Activated CD8-positive, alpha-beta memory T cell treated with anti-CD3 and anti-CD28 coated beads, Interleukin-2, amount 50 U/mL, for 4 hours (primary cell): ENCODE measurements at places on chromosomes 4 and X.
A peak's percentile ranks its signal among the peaks of the same experiment; 100 is the strongest.

DNA sequence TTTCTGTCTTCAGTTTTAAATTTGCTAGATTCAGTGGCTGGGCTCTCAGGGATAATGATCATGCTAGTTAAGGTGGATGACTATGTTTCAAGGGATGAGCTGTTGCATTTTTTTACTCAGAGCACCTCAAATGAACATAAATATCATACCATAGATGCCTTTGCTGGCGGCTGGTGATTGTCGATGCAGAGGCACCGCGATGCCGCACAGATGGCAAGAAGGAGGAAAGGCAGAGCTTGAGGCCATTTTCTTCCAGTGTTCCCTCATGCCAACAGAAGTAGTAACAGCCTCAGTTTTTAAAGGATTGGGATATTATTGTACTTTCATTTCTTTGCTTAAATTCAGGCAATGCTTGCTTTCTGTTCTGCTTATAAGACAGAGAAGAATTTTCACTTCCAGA, 654.7 kb upstream of the IGFBP7 start:
- DNase-seq, result no peak

DNA sequence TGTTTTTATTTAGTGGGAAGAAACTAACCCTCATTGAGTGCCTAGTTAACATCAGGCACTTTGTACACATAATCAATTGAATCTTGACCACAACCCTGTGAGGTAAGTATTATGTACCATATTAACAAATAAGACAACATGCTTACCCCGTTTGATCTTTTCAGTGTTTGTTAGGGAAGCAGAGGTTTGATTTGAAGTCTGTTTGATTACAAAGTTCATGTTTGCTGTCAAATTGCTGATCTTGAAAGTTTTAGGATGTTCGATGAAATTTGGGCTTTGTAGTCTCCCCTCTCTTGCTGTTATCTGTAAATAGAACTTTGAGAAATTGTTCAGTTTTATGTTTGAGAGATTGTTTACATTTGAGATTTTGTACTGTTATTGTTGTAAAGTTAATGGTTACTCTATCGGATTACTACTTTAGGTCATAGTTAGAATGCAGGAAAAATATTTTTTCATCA, 13.4 kb upstream of the ADH4 start:
- DNase-seq, result no peak

DNA sequence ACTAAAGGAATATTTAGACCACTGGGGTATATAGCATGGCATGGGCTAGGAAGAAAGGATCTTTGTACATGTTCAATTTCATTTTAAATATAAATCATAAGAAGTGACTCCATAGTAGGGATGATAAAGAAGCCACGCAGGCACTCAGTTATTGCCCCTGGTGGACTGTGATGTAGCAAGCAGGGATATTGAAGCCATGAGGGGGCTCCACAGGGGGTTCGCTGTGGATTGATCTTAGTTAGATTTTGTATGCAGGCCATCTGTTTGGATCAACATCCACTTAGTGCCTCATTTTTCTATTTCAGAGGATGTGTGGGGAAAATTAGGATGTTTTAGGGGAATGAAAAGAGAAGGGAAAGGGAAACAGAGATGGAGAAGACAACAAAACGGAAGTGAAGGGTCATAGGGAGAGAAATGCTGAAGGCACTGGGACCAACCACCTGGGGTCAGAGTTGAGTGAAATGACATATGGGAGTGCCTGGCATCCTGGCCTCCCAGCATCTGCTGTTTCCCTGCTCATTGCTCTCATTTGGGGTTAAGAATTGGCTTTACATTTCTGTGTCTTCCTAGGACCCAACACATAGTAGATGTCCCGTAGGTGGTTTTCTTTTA, 11.2 kb upstream of the FREM3 start:
- no peak for DNase-seq

GRCh38 chr4:84495794-84496261, 3.3 kb downstream of the NKX6-1 start:
- no peak for DNase-seq

GRCh38 chr4:137735561-137736104, 203.3 kb upstream of the PCDH18 start:
- no peak for DNase-seq

DNA sequence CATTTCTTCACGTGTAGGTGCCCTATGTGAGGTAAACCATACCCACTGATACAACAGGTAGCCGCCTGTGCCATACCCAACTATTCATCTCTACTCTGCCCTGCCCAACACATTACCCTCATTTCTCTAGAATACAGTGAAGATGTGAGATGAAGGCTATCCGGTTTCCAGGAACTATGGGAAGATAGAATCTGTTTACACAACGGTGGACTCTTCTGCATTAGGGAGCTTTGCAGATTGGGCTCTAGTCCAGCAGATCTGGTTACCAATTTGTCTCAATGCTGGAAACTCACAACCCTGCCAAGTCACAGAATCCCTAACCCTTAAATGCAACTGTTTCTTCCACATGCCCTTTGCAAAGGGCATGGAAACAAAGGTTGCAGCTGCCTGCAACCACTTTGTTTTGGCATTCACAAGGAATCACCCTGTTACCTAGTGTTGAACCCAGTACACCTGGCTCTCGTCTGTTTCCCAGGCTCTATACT, 6.4 kb upstream of the SLAIN2 start:
- DNase-seq, result no peak

- no peak for DNase-seq
These were observed 71.7 kb downstream of the IDS start for GRCh38 chrX:149433451-149433850.

DNA sequence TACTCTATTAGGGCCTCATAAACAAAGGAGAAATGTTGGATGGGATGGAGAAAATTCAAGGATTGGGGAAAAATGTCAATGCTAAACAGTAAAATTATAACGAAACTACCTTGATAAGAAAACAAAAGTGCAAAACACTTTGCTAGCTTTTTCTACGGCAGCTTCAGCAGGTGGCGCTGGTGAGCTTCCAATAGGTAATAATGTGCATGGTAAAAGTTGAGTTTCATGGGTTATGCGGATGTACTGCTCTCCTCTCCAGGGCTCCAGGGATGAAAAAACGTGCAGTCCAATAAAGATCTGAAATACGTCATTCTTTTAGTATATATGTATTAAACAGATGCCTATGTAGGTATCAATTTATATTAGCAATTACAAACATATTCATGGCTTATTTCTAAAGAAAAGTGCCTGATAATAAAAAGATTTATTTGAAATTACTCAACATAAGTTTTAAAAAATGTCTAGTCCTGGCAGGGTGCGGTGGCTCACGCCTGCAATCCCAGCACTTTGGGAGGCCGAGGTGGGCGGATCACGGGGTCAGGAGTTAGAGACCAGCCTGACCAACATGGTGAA, 239.6 kb downstream of the GRXCR1 start:
- no peak for DNase-seq

DNA sequence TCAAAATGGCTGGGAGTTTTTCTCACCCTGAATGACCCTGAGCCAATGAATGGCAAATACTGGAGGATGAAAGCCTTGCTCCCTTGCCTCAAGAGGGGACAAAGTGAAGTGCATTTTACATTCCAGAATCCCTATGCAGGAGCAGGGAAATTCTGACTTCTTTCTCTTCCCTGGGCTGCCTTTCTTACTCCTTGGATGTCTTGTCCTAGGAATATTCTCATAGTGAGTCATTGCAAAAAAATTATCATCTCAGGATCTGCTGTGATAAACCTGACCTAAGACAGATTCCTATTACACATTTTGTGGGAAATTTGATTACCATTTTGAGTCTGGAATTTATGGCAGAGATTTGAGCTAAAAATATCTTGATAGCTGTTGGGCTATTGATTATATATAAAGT, 199.9 kb downstream of the TMA16 start:
- no peak for DNase-seq

GRCh38 chr4:42767669-42768068, 110.8 kb upstream of the ATP8A1 start:
- no peak for DNase-seq

GRCh38 chr4:84151574-84151973, 347.5 kb downstream of the NKX6-1 start:
- DNase-seq, result no peak

GRCh38 chrX:56751071-56751470, 22.0 kb downstream of the NBDY start:
- DNase-seq, result no peak

DNA sequence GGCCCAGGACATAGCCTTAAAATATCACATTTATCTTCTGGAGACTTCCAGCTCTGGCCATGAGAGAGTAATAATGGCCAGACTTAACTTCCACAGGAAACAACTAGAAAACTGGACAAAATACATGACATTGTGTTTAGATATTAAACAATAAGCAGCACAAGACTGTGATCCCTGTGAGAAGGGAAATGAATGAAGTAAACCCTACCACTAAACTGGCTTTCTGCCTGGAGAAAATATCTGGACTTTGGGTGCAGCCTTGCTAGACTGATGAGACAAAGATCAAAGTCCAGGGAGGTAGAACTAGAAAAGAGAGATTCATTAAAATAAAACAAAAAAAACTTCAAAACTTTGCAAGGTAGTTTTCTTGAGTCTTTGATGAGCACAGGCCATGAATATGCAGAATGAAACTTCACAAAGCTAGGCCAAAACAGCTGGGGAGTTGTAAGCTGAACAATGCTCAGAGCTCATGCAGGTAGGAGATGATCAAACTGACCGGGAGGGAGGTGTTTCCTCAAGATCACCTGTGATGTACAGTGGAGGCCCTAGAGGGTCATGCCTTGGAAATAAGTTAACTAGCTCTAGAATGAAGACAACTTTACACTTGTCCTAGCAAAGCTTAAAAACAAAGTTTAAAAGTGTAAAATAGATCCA, 147.0 kb upstream of the SH3RF1 start:
- no peak for DNase-seq

- no peak for DNase-seq
These were observed 566.1 kb downstream of the KCTD8 start for GRCh38 chr4:43882470-43882869.

DNA sequence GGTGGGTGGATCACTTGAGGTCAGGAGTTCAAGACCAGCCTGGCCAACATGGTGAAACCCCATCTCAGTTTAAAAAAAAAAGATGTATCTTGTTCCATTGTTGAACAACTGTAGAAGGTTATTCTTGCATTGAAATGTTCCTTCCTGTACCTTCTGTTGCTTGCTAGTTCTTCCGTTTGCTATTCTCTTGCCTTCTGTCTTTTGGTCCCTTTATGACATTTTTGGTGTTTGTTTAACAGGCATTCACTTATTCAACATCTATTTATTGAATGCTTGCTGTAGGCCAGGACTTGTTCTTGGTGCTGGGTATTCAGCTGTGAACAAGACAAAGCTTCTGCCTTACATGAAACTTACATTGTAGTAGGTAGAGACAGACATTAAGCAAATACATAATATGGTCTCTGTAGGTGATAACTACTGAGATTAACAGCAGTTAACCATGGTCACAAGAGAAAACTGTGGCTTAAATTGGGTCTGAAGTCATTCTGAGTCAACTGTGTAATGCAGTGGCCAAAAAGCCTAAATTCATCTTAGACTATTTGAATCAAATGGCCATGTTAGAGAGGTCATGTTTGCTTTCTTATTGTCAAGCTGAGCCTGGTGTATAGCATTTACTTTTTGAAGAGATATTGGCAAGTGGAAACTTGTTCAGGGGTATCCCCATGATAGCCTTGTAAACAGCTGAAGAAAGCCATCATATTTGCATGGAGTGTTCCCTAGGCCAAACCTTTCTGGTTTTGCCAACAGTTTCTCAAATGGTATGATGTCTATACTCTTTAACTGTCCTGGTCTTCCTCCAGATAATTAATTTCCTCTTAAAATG, 35.6 kb downstream of the GAB1 start:
- DNase-seq, result no peak

DNA sequence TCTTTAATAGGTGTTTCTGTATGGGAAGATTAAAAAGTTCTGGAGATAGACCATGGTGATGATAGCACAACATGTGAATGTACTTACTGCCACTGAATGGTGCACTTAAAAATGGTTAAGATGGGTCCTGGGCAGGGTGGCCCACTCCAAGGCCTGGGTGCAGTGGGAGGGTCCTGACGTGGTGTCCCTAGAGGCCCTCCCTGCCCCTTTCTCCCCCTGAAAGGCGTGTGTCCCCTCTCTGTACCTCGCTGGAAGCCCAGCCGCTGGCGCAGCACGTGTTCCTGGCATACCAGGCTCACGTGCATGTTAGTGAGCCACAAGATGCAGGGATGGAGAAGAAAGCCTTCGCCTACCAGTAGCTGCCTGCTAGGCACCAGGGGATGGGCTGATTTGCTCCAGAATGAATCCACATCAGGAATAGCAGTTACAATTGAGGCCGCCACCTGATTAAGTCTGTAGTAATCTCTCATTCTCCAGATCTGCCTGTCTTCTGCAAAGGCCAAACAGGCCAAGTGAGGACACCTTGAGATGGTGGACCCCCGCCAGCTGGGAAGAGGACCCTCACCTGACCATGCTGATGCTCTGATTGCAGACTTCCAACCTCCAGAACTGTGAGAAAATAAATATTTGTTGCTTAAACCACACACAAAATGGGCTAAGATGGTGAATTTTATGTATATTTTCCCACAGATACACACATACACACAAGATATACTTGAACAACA, 67.5 kb downstream of the COQ2 start:
- no peak for DNase-seq

DNA sequence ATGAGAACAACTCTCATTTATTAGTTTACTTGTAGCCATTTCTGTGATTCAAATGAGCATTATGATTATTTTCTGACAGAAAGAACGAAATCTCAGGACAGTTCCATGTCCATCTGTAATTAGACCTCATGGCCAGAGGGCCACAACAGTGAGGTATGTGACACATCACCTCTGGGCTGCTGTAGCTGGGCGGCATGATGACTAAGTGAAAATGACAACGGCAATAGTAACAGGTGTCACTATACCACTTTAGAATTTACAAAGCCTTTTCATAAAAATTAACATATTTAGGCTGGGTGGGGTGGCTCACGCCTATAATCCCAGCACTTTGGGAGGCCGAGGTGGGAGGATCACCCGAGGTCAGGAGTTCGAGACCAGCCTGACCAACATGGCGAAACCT, 252.6 kb downstream of the CBR4 start:
- no peak for DNase-seq

DNA sequence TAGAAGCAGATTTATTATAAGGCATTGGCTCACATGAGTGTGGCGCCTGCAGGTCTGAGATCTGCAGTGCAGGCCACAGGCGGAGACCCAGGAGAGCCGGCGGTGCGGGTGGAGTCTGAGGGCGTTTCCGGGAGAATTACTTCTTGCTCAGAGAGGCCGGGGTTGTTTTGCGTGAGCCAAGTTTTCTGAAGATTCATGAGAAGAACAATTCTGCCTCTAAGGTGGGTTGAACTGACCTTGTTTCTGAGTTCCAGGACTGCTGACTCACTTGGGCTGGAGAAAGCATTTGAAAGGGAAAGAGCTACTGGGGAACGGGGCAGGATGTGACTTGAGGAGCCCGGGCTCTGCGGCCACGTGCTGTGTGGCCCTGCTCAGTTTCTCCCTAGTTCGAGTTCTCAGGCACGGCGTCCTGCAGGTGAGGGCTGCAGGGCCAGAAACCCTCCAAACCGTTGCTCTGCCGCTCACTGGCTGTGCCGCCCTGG, 36.7 kb upstream of the SORCS2 start:
- DNase-seq, result peak; percentile 6

GRCh38 chr4:185343726-185344581, 51.8 kb downstream of the LRP2BP start:
- no peak for DNase-seq

GRCh38 chrX:18010253-18010652, 149.2 kb upstream of the RAI2 start:
- DNase-seq, result no peak
